ENCODE measurements at places on chromosomes 1 and 21.

DNA sequence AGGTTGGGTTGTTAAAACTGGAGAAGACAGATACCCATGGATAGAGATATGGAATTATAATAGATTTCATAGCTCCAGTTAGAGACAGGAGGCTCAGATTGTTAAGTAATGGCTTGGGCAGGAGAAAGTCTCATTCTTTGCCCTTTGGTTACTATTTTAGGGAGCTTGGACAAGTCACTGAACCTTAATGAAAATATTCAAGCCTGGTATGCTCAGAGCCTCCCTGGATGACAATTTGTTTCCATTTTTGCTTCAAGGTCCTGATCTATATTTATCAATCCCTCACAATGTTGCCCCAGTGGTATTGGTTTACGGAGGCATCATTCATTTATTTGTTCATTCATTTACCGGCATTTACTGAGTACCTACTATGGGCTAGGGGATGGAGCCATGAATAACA lies 37.5 kb downstream of the RCSD1 start:
- no peak for DNase-seq

DNA sequence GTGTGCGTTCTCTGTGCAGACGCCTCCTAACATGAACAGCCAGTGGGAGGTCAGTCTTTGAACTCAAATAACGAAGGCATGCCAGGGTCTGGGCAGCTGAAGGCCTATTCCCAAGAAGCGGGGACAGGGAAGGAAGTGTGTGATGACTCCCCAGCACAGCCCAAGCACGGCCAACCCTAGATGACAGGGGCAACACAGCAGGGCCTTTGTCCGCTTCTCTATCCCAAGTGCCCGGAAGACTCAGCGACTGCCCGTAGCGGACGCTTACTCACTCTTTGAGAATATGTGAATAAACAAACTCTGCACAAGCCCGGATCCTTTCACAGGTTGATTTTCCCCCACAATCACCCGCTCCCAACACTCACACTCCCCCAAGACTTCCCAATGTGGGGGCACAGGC lies 11.2 kb downstream of the C1orf198 start:
- DNase-seq: no peak

DNA sequence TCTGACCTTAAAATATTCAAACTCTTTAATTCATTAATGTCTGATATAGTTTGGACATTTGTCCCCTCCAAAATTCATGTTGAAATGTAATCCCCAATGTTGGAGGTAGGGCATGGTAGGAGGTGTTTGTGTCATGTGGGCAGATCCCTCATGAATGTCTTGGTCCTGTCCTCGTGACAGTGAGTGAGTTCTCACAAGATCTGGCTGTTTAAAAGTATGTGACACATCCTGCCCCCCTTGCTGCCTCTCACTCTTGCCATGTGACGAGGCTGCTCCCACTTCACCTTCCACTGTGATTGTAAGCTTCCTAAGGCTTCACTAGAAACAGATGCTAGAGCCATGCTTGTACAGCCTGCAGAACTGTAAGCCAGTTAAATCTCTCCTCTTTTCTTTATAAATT lies 21.3 kb upstream of the FBXO28 start:
- no peak for DNase-seq

- no peak for DNase-seq
Observed at GRCh38 chr1:69836971-69837636, 269.4 kb downstream of the LRRC7 start.

GRCh38 chr1:35452106-35452774 lies 105.0 kb downstream of the KIAA0319L start:
- DNase-seq: no peak

DNA sequence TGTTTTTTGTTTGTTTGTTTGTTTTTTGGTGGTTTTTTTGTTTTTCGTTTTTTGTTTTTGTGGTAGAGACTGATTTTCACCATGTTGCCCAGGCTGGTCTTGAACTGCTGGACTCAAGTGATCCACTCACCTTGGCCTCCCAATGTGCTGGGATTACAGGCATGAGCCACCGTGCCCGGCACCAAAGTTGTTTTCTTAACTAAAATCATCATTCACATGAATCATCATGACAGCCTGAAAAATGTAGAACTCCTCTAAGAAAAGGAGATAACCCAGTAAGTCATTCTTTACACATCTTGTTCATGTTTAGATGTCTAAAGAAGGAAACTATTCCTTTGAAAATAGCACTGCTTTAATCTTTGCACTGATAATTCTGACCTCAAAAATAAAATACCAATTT lies 37.5 kb downstream of the DISP1 start:
- DNase-seq: no peak

DNA sequence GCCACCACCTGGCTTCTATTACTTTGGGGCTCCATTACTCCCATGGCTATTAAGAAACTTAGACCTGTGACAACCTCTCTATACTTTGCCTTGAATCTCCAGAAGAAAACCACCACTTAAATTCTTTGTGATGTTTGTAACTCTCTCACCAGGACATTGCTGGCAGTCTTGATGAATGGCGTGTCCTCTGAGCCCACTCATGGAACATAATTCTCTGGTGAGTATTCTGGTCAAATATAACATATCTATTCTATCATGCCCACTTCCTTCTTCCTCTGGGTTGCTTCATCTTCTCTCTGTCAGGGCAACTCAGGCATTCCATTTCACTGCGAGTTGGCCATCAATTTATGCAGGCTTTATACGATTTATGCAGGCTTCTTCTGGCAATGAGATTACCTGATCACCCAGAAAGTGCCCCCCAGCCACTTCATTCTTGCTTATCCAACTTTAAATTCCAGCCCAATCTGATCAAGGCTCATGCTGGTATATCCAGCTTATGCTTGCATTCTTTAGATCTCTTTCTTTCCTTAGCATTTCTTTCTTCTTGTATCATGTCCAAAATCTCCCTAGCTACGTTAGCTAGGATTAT lies 112.0 kb upstream of the CHRM3 start:
- DNase-seq: no peak

- no peak for DNase-seq
Observed at GRCh38 chr1:228920831-228921230, 185.6 kb downstream of the RHOU start.

DNA sequence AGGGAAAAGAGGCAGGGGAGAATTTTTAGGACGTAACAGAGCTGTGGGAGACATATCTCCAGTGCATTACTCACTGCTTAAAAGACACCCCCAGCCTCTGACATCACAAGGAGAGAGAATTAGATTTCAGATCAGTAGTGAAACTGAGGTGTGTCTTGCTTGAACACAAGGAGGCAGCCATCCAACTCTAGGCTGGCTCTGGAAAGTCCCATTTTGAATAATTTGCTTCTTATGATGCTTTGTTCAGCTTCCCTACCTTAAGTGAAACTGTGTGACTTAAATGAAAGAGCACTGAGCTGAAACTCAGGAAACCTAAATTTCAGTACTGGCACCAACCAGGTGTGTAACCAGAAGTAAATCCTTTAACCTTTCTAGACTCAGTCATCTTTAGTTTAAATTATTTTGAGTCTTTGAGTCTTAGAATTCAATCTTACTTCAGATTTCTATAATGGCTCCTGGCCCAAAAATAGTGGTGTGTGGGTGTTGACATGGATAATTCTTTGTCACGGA lies 251.6 kb upstream of the SGIP1 start:
- DNase-seq: peak; percentile 87

DNA sequence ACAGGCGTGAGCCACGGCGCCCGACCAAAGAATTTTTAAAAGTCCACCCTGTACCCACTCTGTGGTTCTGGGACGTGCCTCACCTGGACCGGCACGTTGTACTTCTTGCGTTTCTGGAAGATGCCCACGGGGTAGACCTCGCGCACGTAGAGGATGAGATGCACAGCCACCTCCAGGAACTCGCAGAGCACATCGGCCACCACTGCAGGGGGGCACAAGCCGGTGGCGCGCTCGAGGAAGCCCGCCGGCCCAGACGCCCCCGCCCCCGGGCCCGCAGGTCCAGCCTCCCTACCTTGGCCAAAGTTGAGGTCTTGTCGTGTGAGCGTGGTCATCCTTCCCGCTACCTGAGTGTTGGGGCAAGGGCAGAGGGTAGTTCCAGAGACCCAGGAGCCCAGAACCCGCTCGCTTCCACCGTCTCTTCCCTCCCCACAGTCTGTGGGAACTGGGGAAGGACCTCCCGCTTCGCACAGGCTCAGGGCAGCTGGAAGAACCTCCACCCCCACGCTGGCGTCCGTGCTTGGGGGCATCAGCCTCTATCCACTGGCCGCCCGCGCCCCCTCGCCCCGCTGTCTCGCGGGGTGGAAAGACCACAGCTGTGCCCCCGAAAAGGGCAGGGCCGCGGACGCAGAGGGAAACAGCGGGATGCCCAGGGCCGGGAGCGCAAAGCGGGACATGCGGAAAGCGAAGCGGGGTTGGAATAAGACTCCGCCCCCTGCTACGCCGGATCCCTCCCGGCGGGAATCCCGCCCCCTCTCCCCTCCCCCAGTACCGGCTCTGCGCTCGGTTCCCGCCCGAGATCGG lies 478 bp downstream of the MAD2L2 start:
- DNase-seq: no peak

- no peak for DNase-seq
Observed at GRCh38 chr1:162349635-162350330, 26.9 kb downstream of the SPATA46 start.

DNA sequence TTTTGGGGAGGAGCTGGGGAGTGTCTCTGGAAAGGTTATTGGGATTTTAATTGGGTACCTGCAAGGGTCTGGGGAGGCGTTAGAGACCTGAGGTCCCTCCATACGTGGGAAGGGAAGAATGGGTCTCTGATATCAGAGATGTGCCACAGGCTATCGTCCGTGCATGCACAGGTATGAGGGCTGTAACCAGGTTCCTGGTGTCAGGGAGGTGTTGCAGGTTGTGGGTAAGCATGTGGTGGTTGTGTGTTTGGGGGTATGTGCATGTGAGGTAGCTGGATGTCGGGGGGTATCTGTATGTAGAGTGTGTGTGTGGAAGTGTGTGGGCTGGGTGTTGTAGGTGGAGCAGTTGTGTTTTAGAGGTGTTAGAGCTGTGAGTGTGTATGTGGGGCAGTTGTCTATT lies 8.3 kb downstream of the AHDC1 start:
- no peak for DNase-seq

DNA sequence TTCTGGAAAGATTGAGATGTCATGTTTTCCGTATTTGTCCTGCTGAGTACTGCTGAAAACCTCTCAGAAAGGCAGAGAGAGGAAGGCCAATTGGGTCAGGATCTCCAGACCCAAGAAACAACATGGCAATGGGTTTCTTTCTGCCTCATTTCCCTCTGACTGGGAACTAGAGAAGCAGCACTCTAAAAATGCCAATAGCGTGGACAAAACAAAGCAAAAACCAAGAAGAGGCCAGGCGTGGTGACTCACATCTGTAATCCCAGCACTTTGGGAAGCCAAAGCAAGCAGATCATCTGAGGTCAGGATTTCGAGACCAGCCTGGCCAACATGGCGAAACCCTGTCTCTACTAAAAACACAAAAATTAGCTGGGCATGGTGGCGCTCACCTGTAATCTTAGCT lies 18.3 kb downstream of the TNFRSF9 start:
- DNase-seq: no peak

DNA sequence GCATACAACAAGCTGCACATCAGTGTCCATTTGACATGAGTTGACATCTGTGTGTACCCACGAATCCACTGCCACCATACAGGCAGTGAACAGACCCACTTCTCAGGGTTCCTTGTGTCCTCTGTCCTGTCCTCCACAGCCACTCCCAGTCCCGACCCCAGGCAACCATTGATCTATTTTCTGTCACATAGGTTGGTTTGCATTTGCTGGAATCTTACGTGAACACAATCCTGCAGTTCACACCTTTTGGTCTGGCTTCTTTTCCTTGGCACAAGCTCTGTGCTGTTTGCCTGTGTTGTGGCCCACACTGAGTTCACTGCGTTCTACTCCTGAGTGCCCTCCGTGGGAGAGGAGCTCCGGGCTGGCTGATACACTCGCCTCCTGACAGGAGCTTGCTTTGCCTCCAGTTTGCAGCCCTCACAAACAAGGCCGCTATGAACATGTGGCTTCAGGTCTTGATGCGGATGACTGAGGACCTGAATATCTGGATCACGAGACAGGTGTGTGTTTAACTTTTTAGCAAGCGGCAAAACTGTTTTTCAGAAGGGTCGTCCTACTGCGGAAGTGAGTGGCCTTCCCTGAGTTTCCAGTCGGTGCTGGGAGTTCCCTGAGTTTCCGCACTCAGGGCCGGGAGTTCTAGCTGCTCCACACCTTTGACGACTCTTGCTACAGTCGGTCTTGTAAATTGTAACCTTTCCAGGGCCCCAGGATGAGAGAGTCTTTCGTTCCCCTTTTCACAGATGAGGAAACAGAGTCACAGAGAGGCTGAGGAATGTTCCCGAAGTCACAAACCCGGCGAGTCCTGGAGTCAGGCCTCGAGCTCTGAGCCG lies 13.0 kb upstream of the COL18A1 start:
- no peak for DNase-seq

GRCh38 chr1:169044296-169044695 lies 62.2 kb upstream of the ATP1B1 start:
- peak; percentile 65 for DNase-seq

- peak; percentile 32 for DNase-seq
Observed at GRCh38 chr1:47438165-47439016, 547 bp downstream of the FOXD2 start.

DNA sequence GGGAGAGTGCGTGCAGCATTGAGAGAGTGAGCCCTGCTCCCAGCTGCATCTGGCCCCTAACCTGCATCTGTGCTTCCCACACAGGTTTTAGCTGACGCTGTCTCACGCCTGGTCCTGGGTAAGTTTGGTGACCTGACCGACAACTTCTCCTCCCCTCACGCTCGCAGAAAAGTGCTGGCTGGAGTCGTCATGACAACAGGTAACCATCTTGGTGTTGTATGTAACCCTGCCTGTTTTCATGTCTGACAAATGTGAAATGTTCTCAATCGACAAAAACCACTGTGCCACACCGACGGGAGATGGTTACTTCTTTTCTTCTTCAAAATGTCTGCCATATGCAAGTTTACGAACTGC lies 105.8 kb downstream of the ADARB1 start:
- DNase-seq: no peak

DNA sequence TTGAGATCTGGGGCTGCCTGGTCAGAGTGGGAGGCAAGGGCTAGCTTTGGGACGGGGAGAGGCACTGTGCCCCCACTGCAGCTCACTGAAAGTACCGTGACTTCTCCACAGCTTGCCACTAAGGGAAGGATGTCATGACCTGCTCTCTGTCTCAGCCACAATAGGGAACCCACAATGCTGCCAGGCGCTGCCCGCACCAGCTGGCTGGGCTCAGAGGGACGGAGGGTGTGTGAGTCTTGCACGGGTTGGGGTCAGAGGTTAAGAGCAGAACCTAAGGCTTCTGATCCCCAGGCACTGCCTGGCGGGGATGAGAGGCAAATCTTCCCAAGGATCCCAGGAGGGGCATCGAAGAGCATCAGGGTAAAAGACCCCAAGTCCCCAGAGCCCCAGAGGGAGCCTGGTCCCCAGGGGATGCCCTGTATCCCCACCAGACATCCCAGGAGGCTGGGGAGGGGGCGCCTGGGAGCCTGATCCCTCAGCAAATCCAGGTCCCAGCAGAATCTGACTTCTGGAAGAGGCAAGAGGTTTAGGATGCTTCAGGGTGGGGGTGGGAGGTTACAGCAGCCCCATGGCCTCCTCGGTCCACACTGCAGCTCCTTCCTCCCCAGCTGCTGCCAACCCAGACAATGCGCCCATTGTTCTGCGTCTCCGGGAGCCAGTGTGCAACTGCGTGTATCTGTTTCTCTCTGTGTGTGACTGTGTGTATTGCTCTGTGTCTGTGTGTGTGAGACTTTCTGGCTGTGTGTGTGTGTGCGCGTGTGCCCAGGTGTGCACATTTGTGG lies 2.0 kb upstream of the MARCKSL1 start:
- DNase-seq: no peak

Measured in CD4-positive, alpha-beta T cell treated with Interleukin-2 at 100 ng/mL for 4 hours (primary cell).